Fibroblast of skin of right quadriceps (primary cell): ENCODE measurements at places on chromosomes 6 and 20.

DNA sequence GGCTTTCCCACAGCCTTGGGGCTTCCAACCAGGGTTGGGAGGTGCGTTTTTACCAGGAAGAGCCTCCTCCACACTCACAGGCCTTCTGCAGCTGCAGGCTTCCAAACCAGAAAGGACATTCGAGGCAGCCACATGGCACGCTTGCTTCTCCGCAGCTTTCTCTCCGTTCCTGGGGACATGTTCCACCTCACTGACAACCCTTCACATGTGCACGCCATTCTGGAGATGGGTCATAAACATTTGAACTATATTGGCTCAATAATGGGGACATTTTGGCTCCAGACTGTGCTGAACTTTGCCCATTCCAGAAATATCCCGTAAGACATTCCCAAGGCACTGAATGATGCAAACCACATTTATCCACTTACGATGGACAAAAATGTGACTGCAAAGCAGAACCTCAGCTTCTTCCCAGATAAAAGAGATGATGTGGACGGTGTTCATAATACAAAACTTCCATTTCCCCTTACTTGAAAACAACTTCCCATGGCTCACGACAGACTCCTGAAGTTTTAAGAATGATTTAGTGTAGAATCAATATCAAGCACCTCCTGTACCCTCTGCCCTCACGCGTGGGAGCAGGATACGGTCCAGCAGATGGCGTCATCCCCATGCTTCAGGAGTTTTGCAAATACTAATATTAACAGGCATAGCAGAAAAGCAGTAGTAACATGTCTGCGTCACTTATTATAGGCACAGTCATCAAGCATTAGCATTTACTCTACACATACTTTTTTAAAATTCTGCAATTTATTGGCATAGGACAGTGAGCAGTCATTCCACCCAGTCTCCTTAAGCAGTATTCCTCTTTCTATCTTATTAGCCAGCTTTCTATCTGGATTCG lies 25.4 kb upstream of the FOXF2 start:
- peak; percentile 31 for DNase-seq

- DNase-seq: no peak
These were observed 75.2 kb downstream of the GJA1 start for GRCh38 chr6:121510568-121511177.

GRCh38 chr20:58714923-58715351 lies 22.3 kb downstream of the NPEPL1 start:
- DNase-seq: no peak

DNA sequence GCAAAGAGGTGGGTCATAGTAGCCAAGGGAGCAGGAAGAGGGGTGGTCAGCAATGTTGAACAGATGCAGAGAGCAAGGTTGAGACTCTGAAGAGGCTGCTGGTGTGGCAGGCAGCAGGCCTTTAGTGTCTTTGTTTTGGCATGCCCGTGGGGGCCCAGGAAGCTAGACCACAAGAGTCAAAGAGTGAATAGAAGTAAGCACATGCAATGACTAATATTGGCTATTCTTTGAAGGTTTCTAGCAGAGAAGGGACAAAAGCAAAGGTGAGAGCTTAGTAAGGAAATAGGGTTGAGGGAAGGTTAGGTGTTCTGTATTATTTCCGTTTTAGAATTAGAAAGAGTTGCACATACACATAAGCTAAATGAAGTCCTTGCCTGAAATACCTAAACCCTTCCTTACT lies 18.8 kb downstream of the TDRD6 start:
- DNase-seq: no peak

GRCh38 chr20:13930281-13930680 lies 60.1 kb downstream of the SEL1L2 start:
- peak; percentile 4 for DNase-seq

- DNase-seq: no peak
These were observed 50.9 kb upstream of the TNFAIP3 start for GRCh38 chr6:137816133-137816579.

DNA sequence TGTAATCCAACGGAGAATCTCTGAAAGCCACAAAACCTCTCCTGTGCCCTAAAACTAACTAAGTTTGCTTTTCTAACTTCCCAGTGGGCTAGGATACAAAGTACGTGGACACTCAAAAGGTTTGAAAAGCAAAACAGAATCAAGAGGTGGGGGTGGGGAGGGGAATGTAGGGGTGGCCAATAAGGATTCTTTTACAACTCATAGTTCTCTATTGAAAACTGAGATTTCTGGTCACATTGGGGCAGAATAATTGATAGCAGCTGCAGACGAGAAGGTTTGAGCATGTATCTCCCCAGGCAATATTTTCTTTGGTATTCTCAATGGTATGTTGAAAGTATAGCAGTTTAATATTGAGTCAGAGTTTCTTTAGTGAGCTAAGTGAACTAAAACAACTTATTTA lies 376.7 kb upstream of the CITED2 start:
- peak; percentile 95 for DNase-seq

DNA sequence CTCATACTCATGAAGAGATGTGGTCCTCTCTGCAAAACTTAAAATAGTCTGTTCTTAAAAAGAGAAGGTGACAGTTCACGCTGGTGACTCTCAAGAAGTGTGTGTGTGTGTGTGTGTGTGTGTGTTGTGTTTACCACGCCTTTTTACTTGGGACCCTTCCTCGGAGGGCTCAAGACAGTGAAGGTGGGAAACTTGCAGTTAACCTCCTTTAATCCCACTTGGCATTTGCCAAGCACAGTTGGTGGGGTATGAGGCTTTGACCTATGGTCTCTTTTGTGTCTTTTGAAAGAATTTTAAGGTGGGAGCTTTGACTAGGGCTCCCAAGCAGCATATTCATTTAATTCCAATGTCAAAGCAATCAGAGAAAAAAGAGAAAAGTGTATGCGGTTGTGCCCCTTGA lies 395.8 kb downstream of the TFAP2B start:
- DNase-seq: no peak

DNA sequence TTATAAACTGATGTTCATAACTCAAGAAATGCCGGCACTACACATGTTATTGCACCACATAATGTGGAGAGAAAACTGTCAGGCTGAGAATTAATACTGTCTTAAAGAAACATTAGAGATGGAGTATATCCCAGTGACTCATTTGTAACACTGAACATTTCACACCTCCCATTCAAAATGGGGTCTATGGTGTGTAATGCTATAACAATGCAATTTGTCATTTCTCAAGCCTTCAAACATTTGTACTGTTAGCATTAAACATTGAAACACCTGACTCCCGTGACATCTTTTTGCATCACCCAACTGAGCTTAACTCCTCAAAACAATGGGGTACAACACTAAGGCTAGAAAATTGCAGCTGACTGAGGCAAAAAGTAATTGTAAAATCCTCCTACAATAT lies 151.7 kb downstream of the DST start:
- DNase-seq: peak; percentile 67

DNA sequence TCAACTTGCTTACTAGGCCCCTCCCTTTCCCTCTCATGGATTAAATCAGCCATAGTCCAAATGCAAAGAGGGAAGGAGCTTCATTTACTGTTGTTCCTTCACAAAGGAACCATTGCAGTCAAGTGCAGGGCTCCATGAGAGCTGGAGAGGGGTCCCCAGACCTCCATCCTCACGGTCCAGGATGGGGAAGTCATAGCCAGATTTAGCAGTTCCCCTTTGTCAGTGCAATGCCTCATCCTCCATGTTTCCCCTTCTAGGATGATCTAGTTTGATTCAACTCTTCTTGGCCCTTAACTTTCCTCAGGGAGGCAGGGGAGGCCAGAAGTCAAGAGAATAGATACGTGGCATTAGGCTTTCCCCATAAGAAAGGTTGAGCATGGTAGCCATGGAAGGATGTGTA lies 66.5 kb upstream of the FUCA2 start:
- DNase-seq: no peak

GRCh38 chr20:61704661-61705060 lies 361.0 kb downstream of the TAF4 start:
- no peak for DNase-seq

DNA sequence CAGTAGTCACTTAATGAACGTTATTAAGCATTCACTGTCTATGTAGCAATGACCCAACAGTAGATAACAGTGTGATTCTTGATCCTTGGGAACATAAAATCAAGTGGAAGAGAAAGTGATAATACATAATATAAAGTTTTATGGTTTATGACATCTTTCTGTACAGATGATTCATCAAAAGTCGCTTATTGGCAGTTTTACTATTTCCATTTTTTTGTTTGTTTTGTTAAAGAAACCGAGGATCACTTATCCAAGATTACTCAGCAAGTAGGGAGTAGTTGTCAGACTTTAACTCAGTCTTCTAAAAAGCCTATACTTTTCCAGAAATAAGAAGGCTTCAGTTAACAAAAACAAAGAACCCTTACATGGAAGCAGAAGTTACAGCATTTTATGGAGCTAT lies 260.8 kb downstream of the ZFAND3 start:
- DNase-seq: peak; percentile 32

- DNase-seq: peak; percentile 94
These were observed 35.9 kb downstream of the DUSP22 start for GRCh38 chr6:328136-328670.

- peak; percentile 60 for DNase-seq
These were observed 2.2 kb downstream of the NRN1 start for GRCh38 chr6:6004390-6004995.

GRCh38 chr6:159985296-159985945 lies 16.5 kb downstream of the IGF2R start:
- DNase-seq: no peak

- no peak for DNase-seq
These were observed 204.5 kb upstream of the STXBP5 start for GRCh38 chr6:146999766-147000165.

- DNase-seq: no peak
These were observed 151.6 kb downstream of the SYNDIG1 start for GRCh38 chr20:24620937-24621519.

GRCh38 chr20:56829788-56830385 lies 200.8 kb downstream of the TFAP2C start:
- no peak for DNase-seq

DNA sequence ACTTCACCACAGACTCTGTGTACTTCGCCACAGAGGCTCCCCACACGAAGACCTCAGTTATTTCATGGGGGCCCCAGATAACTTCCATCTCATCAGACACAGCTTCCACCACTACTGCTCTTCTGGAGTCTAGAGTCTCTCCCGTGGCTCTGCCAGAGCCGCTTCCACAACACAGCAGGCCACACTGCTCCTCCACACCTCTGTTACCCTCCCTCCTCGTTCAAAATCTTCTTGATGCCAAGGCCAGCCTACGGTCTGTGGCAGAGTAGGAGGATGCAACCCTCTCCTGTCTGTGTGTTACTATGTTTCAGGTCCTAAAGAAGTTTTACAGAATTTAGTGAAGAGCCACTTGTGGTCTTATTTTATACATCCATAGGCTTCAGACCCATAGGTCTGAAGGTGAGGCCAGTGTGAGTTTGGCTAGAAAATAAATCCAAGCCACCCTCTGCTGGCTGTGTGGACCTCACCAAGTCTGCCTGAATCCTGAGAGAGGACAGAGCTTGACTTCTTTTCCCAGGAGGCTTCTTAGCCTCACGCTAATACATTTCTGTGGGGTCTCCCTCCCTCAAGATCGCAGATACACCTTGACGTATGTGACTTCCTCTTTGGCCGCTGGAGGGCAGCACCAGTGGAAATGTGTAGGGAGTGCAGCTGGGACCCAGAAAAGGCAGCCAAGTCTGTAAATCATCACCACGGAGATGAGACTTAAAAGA lies 197.7 kb downstream of the FAXC start:
- peak; percentile 18 for DNase-seq

- DNase-seq: no peak
These were observed 4.8 kb upstream of the ZNFX1 start for GRCh38 chr20:49282584-49283171.

GRCh38 chr6:157884756-157885155 lies 61.7 kb downstream of the SNX9 start:
- no peak for DNase-seq

- DNase-seq: no peak
These were observed 48.9 kb downstream of the GGTLC1 start for GRCh38 chr20:23939641-23940040.

- DNase-seq: peak; percentile 74
These were observed 560.5 kb downstream of the HAO1 start for GRCh38 chr20:7379621-7380220.

- no peak for DNase-seq
These were observed 169.4 kb upstream of the TAB2 start for GRCh38 chr6:149147938-149148718.

DNA sequence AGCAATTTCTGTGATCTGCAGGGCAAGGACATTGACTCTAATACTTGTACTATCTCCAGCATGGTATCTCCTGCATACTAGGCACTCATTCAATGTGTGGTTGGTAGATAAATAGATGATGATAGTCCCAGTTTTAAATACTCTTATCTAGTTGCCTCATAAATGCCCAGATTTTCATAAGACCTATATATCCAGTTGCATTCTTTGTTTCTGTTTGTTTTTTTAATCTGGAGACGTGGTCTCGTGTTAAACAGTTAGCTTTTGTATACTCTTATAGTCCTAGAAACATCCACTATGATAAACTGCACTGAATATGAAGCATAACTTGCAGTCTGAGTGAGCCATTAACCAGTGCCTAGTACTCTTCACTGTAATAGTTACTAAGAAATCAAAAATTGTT lies 35.5 kb upstream of the SUMO4 start:
- DNase-seq: no peak

- DNase-seq: no peak
These were observed 42.0 kb upstream of the DSN1 start for GRCh38 chr20:36815454-36816091.

- DNase-seq: no peak
These were observed 10.8 kb downstream of the DDX27 start for GRCh38 chr20:49230021-49230420.

GRCh38 chr6:133360194-133360593 lies 119.0 kb downstream of the EYA4 start:
- DNase-seq: no peak

DNA sequence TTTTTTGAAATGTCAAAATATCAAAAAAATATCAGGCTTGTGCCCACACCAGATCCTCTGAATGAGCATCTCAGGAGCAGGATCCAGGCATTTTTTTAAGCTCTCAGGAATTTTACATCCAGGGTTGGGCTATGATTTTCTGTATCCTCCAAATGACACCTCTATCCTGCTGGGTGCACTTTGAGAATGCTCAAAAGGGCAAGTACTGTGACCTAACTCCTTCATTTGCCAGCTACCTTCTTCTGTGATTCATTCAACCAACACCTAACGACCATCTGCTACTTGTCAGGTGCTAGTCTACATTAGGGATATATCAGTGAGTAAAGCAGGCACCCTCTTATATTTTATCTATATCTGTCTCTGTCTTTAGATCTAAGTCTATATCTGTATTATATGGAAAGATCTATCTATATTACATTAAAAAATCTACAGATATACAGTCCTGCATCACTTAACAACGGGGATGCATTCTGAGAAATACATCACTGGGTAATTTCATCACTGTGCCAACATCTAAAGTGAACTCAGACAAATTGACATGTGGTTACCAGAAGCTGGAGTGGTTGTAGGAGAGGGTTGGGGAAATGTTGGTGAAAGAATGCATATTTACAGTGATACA lies 131.6 kb downstream of the KIF16B start:
- no peak for DNase-seq

DNA sequence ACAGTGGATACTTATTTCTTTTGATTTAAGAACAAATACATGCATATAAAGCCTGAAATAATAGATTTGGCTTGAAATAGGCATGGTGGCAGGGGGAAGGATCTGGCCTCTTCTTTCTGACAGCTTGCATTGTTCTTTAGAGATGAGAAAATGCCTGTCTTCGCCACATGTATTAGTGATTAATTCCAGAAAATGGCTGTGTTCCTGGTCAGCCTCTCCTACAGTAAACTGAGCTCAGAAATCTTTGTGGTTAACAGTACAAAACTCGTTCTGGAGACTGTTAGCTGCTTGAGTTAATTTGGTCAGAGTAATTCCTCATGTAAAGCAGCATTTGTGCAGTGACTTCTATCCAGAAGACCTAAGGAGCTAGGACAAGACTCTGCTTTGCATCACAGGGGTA lies 151.5 kb downstream of the EYA4 start:
- DNase-seq: no peak

GRCh38 chr6:37289931-37290330 lies 32.0 kb upstream of the TMEM217 start:
- no peak for DNase-seq
